NCI-H446 treated with DMSO at 0.1 percent for 48 hours (cell line): ENCODE measurements at places on chromosomes 6 and 20.

- no peak for DNase-seq
These were observed 40.3 kb upstream of the CD93 start for GRCh38 chr20:23126281-23127061.

GRCh38 chr6:132443206-132443605 is 41.9 kb upstream of the MOXD1 start:
- DNase-seq = no peak

DNA sequence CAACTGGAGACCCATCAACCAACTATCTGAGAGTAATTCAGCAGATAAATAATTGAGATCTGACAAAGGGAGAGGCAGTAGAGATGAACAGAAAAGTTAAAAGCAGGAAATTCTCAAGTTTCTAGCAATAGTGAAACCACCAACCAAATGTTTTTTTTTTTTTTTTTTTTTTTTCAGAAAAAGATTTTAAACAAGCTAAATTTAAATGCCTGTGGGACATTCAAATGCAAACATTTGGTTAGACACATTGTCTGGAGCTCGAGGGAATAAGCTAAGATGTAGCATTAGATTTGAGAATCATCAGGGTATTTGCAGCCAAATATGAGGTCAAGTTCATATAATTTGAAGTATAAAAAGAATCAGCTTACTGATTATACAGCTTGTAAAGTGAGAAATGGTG is 16.4 kb downstream of the RANBP9 start:
- no peak for DNase-seq

- DNase-seq = no peak
These were observed 3.5 kb downstream of the PLEKHG1 start for GRCh38 chr6:150603176-150603575.

DNA sequence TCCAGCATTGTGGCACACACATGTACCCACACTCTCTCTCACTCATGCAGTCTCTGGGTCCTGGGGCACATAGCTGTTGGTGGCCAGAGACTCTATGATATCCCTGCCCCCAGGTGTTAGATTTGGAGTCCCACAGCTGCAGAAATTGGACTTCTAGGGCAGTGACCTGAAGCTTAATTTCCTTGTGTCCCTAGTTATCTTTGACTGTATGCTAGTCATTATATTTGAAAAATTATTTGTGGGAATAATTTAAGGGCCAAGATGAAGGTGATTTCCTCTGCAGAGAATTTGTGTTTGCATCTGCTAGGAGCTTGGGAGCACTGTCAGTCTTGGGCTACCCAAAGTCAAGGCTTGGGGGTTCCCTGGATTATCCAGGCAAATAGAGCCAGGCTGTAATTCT is 50.1 kb downstream of the ZBTB9 start:
- DNase-seq = no peak

- peak; percentile 29 for DNase-seq
These were observed 52.4 kb upstream of the SIM1 start for GRCh38 chr6:100517106-100517505.

- DNase-seq = no peak
These were observed 274.1 kb downstream of the CLIC5 start for GRCh38 chr6:45741437-45742171.

DNA sequence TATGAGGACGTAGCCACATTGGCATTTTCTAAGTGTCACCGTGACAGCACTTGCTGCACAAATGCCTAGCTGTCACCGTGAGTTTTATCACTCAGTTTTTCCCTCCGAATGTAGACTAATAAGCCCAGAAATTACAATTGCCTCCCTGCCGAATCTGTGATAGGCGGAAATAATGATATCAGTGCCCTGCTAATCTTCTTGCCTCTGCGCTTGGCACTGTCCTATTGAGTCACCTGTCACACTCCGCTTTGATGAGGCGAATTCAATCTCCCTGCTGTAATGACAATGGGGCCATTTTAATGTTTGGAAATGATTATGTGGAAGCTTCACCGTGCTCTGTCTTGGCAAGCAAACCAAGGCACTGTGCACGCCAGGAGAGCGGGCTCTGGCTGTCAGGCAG is 112.8 kb downstream of the LINC00237 start:
- DNase-seq = no peak

GRCh38 chr20:1563598-1563997 is 6.1 kb upstream of the SIRPD start:
- DNase-seq = no peak

- no peak for DNase-seq
These were observed 85.8 kb downstream of the LYRM4 start for GRCh38 chr6:5174756-5175549.

- DNase-seq = no peak
These were observed 20.5 kb downstream of the JPH2 start for GRCh38 chr20:44166477-44166876.
